ENCODE measurements at places on chromosomes 2 and 18. TPM values are rescaled to one million over a fixed set of nuclear protein-coding genes. Genes with fewer than 3 reads are reported as not detected.

GRCh38 chr2:164717000-164717803 is 95.9 kb upstream of the GRB14 start:
- peak; percentile 35 for DNase-seq

GRCh38 chr2:37654932-37655841 is 16.3 kb downstream of the CDC42EP3 start:
- DNase-seq, result no peak

DNA sequence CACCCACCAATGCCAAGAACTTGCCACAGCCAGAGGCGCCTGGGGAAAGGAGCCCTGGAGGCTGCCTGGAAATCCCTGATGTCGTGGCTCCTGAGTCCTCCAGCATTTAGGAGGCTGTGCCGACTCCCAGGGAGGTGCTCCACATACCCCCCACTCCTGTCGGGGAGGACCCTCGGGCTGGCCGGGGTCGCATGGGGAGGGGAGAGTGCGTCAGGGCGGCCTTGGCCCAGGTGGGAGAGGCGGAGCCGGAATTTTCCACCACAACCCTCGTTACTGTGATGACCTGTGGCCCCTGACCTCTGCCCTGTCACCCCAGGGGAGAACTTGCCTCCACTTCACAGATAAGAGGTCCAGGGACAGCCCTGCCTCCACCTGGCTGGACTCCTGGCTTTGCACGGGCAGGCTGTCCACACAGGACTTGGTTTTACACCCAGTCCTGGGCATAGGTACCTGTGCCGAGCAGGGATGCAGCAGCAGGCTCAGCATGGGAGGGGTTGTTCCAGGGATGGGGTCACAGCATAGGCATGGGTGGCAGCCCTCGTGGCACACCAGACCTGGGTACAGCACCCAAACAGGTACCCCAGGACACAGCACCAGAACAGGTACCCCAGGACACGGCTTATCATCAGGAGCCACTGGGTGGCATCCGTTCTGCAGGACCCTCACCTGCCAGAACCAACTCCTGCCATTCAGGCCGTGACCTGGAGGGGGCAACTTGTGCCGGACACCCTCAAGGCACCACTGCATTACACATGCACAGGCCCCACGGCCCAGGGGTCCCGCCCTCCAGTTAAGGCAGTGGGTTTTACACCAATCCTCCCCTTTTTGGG is 12.3 kb upstream of the AGXT start:
- no peak for DNase-seq

DNA sequence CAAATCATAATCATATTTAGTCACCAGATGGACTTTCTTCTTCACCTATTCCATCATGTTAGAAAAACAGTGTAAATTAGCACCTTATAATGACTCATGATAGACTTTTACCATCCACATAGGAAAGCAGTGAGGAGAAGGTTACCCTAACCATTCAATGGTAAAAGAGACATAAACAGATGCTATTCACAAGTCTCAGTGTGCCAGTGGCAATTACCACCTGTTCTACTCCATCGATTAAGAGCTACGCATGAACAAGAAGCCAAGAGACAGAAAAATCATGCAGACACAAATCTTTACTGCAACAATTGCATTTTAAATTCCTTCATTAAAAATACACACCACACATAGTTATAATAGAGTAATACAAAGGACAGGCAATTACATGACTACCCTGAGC is 106.7 kb upstream of the CHAC2 start:
- DNase-seq, result no peak

GRCh38 chr2:103792042-103792441 is 1030.2 kb downstream of the TMEM182 start:
- DNase-seq, result no peak

DNA sequence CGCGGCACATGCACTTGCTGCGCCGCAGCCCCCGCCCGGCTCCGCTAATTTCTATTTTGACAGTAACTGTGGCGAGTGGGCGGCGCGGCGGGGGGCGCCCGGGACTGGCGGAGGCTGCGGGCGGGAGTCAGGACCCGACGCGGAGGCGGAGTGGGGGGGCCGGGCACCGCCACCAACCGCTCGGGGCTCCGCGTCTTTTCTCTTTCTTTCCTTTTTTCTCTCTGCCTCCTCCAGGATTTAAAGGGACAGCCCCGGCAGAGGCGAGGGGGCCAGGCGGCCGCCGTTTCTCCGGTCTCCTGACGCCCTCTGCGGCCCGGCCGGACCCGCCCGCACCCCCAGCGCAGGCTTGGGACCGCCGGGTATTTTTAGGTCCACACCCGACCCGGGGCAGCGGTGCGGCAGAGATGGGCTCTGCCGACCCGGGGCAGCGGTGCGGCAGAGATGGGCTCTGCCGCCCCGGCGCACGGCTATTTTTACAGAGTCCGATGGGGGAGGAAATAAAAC is 460 bp upstream of the ZBTB7C start:
- DNase-seq, result no peak

DNA sequence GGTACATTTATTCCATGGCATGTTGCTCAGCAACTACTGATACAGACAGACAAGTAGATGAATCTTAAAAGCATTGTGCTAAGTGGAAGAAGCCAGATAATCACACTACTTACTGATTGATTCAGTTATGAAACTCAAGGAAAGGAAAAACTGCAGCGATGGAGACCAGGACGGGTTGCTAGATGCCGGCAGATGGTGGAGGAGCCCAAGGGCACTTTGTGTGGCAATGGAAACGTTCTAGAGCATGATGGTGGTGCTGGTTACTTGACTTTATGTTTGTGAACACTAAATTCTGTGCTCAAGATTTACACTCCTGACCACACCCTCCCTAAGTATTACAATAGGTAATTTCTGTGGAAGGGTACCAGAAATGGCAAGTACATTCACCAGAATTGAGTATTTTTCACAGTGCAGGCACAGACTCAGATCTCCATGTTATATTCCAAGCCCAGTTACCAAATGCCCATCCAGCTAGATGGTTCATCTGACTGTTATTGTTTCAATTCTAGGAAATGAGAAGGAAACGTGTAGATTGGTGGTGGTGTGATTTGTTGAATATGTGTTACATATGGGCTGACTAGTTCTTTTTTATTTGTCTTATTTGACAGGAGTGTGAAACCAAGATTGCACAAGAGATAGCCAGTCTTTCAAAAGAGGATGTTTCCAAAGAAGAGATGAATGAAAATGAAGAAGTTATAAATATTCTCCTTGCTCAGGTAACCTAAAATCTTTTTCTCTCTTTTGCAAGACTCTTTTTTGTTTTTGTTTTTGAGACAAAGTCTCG is 55.1 kb downstream of the RALBP1 start:
- no peak for DNase-seq

DNA sequence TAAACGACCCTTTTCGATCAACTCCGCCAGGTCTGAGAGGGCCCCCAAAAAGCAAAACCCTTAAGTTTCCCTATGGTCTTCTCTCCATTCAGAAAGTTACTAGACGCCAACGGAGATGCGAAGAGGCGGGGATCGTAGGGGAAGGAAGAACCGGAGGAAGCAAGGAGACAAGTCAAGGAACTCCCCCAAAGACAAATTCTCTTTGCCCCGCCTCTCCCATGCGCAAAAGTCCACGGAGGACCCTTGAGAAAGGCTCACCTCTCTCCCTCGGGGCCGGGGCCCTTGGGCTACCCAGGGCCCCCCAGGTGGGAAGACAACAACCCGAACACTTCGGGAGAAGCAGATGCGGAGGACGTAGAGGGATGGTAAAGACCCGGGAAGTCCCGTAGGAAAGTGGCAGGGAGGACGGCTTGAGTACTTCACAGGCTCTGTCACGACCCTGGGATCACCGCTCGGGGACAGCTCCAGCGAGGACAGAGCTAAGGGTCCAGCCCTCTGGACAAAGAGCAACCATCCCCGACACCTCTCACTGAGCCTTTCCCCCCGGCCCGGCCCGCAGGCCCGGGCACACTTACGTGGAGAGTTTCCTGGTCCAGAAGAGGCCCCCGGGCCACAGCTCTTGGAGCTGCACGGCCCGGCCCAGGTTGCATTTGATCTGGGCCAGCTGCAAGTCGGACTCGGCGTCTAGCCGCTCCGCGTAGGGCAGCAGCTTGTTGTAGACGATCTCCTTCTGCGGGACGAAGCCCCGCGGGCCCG is 647 bp downstream of the PSME4 start:
- peak; percentile 37 for DNase-seq

GRCh38 chr2:129794540-129794939 is 184.9 kb upstream of the RAB6C start:
- DNase-seq, result no peak

DNA sequence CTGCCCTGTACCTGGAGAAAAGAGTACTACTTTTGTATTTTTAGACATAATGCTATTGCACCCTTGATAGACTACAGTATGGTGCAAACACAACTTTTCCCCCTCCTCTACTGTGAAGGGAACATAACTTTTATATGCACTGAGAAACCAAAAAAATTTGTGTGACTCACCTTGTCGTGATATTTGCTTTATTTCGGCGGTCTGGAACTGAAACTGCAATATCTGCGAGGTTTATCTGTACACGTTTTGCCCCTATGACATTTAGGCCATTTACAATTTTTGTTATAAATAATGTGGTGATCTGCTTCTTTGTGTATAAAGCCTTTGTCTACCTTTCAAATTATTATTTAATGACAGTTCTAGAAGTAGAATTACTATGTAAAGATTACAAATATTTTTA is 34.4 kb upstream of the AAK1 start:
- DNase-seq, result no peak

- DNase-seq, result no peak
Measured at GRCh38 chr18:10197097-10197496, 257.3 kb upstream of the APCDD1 start.

DNA sequence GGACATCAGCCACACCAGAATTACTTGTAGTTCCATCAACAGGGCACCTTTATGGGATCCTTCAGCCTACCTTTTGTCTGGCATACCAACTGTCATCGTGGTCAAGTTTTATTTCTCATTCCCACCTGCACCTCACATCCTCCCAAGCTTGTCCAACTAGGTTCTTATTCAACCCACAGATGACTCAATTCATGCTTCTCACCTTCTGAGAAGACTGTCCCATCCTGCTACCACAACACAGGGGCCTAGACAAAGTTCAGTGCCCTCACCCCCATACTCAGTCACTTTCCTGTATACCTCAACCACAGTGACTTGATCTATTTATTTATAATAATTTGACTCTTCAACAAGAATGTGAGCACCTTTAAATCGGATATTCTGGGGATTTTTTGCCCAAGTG is 114.4 kb upstream of the ACVR1C start:
- DNase-seq, result no peak

GRCh38 chr18:26510337-26510736 is 38.0 kb downstream of the KCTD1 start:
- DNase-seq, result no peak

DNA sequence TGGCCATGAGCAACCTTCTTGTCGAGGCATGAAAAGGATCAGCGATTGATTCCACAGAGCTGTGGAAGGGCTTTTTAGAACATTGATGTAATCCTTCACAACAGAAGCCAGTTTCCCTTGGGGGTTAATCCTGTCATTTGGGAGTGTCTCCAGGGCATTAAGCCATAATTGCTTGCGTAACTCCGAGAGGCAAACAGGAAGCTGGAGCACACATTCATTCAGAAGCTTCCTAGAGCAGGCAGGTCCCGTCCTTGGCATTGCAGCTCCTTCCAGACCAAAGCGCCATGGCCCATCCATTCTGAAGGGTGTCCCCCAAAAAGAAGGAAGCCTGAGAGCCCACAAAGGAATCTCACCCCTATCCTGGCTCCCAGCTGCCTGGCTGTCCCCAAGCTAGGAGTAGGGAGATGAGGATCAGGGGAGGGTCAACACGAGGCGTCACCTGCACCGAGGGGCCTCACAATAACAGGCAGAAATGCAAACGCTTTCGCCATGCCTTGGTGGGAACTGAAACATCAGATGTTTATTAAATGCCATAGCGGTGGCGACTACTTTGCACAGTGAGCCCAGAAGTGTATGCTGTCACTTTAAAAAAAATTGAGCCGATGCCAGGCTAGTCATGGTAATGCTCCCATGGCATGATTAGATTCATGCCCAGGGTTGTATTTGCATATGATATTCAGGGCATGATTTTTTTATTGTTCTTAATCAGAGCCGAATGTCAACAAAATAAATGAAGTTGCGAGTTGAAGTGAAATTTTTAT is 339.4 kb downstream of the BCL11A start:
- no peak for DNase-seq

DNA sequence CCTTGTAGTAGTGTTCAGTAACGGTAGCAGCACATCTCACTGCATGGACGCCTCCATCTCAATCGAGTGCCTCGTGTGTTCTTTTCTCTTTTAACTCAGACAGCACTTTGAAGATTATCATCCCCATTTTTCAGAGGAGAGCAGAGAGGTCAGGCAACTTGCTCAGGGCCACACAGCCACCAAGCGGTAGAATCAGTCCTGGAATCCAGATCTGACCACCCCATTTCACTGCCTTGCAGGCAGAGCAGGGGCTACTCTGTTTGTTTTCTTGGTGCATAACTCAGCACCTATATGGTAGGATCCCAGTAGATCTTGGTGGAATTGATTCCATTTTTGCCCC is 129.5 kb downstream of the SMAD7 start:
- DNase-seq, result no peak

DNA sequence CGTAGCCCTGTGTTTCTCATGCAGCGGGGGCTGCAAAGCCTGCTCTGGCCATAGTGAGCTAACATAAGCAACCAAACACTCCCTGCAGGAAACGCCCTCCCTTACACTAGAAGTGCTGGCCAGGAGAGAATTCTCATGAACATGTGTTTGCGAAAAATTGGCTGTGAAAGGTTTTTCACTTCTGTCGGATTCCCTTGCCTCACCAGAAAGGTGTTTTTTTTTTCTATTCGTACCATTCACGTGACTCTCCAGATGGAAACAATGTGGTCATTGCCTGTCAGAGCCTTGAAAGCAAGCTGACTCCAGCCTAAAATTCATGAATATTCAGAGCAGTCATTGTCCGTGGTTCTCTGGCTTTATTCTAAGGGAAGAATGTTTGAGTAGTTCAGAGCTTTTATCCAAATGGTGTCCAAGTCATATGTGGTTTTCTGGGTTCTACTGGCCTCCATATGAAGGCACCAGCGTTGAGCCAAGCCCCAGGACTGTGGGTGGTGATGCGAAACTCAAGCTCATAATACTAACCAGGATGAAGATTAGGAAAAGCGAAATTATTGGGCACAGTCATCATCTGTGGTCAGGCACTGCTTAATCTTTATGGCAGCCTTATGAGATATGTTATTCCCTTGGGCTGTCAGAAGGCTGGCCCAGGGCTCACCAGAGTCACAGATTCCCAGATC is 236.4 kb downstream of the ALPK2 start:
- peak; percentile 49 for DNase-seq

GRCh38 chr2:139872503-139872902 is 1092.3 kb upstream of the NXPH2 start:
- no peak for DNase-seq

The FER1L5 gene
- total RNA-seq, result 0.28 TPM

The TTC39C gene
- total RNA-seq, result 20.8 TPM

The SALL3 gene
- total RNA-seq, result not detected

The DCDC2C gene
- not detected for total RNA-seq

The PAX8 gene
- 0.28 TPM for total RNA-seq

The C2orf78 gene
- total RNA-seq, result not detected

The RFTN2 gene
- total RNA-seq, result 2.3 TPM

The ZNF385B gene
- not detected for total RNA-seq

The AMER3 gene
- not detected for total RNA-seq

The OBSL1 gene
- 21.4 TPM for total RNA-seq

The LINC00305 gene
- not detected for total RNA-seq

The UCN gene
- total RNA-seq, result not detected

The FBXO48 gene
- total RNA-seq, result 0.18 TPM

The CYBRD1 gene
- 103 TPM for total RNA-seq

The SULT1C2 gene
- total RNA-seq, result not detected

The LHCGR gene
- under 0.01 TPM for total RNA-seq

All from IMR-90 (cell line).